ENCODE measurements at places on chromosomes 2 and 18. TPM values are rescaled to one million over a fixed set of nuclear protein-coding genes. Genes with fewer than 3 reads are reported as not detected.

DNA sequence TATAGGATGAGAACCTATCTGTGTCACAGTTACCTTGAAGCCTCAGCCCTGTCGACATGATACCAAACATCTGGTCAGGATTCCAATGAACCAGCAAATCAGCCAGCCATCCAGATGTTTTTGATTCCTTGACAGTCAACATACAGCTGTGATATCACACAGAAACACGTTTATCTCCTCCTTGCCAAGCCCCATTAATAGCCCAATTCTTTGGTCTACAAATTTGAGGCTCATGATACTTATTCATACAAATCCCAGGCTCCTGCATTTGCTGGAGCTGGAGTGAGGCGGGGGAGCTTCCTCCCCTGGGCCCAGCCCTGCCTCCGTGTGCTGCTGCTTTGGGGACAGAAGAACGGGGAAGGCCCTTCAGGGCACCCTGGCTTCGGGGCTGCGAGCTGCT lies 611.6 kb upstream of the SALL3 start:
- DNase-seq: no peak

Gene SERPINB2
- total RNA-seq: 34.4 TPM

GRCh38 chr2:210392469-210392881 lies 77.5 kb upstream of the MYL1 start:
- no peak for DNase-seq

- DNase-seq: no peak
Observed at GRCh38 chr2:120177973-120178372, 45.2 kb downstream of the TMEM185B start.

DNA sequence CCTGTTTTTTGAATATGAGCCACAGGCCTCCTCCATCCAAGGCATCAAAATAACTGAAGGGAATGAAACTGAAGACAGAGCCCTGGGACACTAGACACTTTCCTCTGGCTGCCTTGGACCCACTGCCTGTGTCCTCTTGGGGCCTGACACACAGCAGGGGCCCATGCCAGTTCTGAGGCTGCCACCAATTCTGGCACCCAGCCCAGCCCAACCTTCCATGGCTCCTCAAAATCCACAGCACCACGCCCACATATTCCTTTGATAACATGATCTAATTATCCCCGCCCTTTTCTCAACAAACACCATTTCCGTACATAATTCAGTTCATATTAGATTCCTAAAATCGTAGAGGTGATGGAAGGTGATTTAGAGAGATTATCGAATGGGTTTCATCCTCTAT lies 64.2 kb downstream of the EMX1 start:
- DNase-seq: no peak

GRCh38 chr2:86138736-86139625 lies 32.9 kb downstream of the PTCD3 start:
- no peak for DNase-seq

Gene NCKAP5
- total RNA-seq: 3.9 TPM

DNA sequence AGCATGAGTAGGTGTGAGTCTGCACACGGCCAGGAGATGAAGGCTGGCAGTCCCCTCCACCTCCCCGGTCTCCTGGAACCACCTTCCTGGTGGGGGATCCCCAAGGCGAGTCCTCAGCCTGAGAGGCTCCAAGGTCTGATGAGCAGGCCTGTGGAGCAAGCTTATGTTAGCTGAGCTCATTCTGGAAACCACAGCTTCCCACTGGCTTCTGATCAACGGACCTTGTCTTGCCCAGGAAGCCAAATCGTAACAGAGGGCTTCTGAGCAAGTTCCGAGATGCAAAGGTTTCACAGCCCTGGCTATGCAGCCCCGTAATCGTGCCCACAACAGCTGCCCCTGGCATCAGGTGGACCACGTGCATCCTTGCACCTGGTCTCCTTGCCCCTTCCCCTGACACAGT lies 28.8 kb upstream of the GPR55 start:
- DNase-seq: no peak

Gene ABHD3
- total RNA-seq: 4.5 TPM

- DNase-seq: no peak
Observed at GRCh38 chr2:36963106-36963505, 3.2 kb downstream of the STRN start.

- DNase-seq: no peak
Observed at GRCh38 chr2:46559261-46559660, 79.9 kb downstream of the TMEM247 start.

GRCh38 chr2:146312899-146313298 lies 1531.9 kb upstream of the ACVR2A start:
- DNase-seq: peak; percentile 48

Gene SLC35F6
- 25.6 TPM for total RNA-seq

DNA sequence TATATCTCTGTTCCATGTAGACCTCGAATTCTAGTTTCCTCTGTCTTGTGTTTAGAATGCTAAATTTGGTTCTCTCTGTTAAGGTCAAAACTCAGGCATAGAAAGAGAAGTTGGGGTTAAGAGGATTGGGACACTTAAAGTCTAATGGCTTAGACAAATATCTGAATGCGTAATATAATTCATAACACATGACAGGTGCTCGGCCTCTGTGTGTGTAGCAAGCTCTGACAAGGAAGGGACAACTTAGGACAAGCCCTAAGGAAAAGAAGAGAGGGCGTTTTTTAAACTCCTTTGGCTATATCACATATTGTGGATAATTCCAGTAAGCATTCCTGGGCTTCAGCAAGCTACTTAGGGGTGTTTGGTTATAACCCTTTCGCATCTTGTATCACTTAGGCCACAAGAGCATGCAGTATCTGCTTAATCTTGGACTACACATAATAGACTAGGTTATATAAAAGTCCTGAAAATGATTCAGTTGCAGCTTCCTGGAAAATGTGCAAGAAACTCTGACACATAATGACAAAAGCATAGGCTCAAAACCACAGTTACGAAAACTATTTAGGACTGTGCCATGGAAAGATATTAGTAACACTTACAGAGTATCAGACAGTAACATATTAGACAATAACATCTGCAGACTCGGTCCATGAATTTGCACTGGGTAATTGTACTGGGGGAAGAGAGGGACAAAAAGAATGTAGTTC lies 16.1 kb upstream of the CREB1 start:
- peak; percentile 96 for DNase-seq

GRCh38 chr18:55753643-55754263 lies 165.8 kb upstream of the TCF4 start:
- DNase-seq: peak; percentile 45

Gene CABLES1
- total RNA-seq: 5.7 TPM

DNA sequence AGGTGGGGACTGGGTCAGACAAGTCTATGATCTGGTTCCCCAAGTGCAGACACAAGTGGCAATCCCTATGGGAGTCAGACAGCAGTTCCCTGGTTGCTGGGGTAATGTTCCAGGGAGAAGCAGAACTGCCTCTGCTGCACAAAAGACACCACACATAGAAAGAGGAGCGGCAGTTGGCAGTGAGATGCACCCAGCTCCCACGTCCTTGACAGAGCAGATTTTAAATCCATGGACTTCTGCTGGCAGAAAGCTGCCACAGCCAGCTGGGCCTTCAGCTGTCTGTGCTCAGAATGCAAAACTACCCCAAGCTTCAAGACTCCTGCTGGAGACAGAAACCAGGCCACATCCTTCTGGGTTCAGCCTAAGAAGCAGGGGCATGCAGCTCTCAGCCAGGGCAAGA lies 147.2 kb downstream of the ETAA1 start:
- no peak for DNase-seq

DNA sequence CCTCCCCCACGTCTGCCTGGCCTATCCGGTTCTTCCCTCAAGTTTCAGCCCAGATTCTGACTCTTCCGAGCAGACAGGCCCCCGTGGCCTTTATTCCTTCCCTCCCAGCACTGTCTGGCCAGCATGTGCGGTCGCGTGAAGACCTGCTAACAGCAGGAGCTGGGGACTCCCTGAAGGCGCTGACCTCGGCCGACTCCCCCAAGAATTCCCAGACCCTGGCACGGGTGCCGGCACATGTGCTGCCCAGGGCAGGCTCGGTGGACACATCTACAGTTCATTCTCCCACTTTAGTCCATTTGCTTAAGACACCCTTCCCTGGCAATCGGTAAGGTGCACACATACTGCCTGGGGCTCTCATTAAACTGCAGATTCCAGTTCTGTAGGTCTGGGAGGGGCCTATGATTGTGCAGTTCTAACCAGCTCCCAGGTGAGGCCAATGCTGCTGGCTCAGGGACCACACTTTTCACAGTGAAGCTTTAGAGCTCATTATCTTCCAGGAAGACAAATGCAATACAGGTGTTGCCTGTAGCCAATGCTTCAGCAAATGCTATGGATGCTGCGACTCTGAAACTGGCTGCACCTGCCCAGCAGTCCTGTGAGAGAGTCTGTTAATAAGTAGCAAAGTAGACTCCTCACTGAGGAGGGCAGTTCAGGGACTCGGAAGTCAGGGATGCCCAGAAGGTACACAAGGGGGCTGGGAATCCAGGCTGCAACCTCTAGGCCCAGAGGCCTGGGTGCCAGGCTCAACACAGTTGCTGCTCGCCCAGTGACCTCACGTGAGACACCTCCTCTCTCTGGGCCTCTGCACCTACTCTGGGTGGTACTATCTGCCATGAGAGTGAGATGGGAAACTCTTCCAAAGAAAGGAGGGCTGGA lies 45.4 kb upstream of the TAF1B start:
- DNase-seq: no peak

Gene GREB1
- not detected for total RNA-seq

DNA sequence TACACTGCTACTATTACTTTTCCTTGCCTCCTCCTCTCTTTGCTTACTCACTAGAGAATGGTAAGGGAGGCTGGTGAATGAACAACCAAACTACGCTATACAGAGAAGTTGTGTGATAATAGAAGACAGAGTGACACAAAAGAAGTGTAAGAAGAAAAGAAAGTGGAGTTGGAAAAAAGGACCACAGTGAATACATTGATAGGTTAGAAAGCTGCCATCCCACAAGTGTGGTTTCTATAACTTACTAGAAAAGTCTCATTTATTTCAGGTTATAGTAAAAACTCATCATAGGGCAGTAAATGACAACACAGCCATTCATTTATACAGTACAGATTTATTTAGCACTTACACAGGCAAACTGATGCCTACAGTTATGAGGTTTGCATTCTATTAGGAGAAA lies 77.3 kb downstream of the TTC21B start:
- no peak for DNase-seq

- DNase-seq: no peak
Observed at GRCh38 chr2:147715807-147716206, 129.0 kb upstream of the ACVR2A start.

DNA sequence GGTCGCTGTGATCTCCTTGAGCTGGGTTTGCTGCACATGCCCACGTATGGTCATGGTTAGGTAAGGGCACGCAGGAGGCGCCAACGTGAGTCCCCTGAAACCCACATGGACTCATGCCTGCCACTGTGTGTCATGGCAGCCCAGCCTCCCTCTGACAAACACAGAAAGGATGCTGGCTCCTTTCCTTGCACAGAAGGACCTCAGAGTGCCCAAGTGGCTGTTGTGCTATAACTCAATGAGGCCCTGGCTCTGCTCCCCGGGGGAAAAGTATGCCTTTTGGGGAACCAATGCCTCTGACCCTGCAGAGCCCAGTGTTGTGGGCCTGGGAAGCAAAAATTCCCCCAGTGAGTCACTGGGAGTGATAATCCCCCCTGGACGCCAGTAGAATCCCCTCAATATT lies 233.9 kb downstream of the VAPA start:
- DNase-seq: no peak

- DNase-seq: no peak
Observed at GRCh38 chr2:42775186-42775585, 11.3 kb upstream of the OXER1 start.

Gene AQP12B
- not detected for total RNA-seq

DNA sequence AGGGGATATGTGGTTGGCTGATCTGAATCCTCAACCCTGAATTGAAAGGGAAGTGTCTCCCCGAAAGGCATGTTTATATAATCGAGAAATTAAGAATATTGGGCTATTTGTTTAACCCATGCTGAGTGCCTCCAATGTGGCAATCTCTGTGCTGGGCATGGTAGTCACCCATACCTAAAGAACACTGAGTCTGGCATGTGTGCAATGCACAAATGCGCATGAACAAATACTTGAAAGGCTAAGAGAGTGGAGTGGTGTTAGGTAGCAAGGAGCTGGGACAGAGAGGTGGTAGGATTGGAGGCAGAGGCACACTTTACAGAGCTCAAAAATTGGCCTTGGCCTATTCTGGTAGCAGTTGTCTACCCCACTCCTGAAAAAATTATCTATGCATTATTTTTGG lies 645.1 kb upstream of the FAM98A start:
- no peak for DNase-seq

Gene CHST9
- not detected for total RNA-seq

GRCh38 chr2:13114391-13114790 lies 397.7 kb downstream of the TRIB2 start:
- peak; percentile 11 for DNase-seq

Gene UGT1A5
- not detected for total RNA-seq

Gene ANKRD44
- total RNA-seq: 15.6 TPM

Gene SKOR2
- not detected for total RNA-seq

- DNase-seq: no peak
Observed at GRCh38 chr2:211014376-211014775, 458.0 kb downstream of the CPS1 start.

DNA sequence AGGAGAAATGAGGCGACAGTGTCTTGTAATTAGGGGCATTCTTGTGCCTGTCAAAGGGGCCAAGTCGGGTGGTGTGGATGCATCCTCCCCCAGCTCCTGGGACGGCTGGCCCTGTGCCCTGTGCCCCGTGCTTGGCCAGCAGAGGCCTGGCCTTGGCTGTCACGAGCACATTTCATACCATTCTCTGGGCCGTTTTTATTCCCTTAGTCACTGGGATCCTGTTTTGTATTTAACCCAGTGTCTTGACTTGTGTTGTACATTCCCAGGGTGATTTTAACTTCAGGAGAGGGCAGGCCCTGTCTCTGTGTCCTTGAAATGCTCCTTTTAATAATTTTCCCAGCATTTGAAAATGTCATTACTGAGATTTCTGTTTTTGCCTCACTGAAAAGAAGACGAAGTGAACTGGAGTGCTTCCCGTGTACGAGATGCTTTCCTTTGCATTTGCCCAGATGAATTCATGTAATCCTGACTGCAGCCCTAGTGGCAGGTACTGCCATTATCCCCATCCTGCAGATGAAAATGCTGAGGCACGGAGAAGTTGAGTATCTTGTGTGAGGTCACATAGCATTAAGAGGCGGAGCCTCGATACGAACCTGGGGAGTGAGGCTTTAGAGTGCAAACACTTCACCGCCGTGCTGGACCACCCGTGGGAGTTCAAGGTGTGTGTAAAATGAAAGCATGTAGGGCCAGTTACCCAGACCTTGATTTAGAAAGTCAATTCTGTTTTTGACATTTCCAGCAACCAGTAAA lies 57.0 kb downstream of the SH3RF3 start:
- peak; percentile 85 for DNase-seq
